Naive thymus-derived CD8-positive, alpha-beta T cell (primary cell): ENCODE measurements at places on chromosomes 13 and 19. TPM values are rescaled to one million over a fixed set of nuclear protein-coding genes. Genes with fewer than 3 reads are reported as not detected.

- no peak for DNase-seq
Measured at GRCh38 chr19:12346896-12347295, 13.5 kb upstream of the ZNF563 start.

- no peak for DNase-seq
Measured at GRCh38 chr19:3249408-3249807, 24.9 kb downstream of the CELF5 start.

DNA sequence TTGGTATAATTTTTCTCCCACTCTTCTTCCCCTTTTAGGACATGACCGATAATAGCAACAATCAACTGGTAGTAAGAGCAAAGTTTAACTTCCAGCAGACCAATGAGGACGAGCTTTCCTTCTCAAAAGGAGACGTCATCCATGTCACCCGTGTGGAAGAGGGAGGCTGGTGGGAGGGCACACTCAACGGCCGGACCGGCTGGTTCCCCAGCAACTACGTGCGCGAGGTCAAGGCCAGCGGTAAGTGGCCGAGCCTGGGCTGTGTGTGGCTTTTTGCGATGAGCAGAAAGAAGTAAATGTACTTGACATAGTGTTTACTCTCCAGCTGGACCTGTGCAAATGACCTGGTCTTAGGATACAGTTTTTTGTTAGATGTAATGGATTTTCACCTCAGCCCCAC lies 102.5 kb downstream of the ARHGEF7 start:
- no peak for DNase-seq

DNA sequence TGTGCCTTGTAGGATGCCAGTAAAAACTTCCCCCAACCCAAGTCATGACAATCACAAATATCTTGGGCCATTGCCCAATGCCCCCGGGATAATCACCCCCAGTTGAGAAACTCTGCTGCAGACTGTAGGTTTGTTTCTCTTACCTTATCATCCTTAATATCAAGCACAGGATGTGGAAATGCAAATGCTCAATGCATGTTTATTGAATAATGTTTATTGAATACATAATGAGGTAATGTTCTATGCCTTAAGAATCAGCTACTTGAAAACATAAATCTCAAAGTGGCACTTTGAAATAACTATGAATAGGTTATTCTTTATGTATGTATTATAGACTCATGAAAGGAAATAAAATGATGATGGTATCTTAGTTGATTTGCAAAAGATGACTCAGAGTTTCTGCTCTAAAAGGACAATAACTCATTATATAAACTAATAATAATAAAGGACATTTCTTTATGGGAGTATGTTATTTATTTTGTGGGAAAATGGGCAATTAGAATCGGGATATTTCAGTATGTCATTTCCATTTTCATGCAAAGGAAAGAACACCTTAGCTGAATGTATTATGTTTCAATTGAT lies 414.2 kb downstream of the EFNB2 start:
- no peak for DNase-seq

- DNase-seq: peak; percentile 95
Measured at GRCh38 chr19:58554494-58555368, at the start of gene CHMP2A. Gene CHMP2A (minus strand): TSS chr19:58555105. CDS start chr19:58554212, 893 bp downstream.

GRCh38 chr13:113851826-113852535 lies 11.9 kb downstream of the GAS6 start:
- no peak for DNase-seq

GRCh38 chr19:41364524-41365391 lies 809 bp upstream of the B9D2 start:
- DNase-seq: no peak

DNA sequence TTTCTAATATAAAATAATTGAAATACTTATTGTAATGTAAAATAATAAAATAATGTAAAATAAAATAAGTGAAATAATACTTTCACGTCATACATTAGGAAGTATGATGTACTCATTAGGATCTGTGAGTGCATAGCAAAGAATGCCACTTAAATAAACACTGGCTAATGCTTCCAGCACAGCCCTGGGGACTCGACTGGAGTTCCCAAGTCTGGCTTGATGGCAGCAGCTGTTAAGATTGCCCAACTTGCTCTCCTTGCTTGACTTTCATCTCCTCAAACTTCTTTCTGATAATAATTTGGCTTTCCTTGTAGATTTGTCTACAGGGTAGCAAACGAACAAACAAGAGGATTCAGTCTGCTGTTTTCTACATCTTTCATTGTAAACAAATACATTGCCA lies 191.9 kb downstream of the COG6 start:
- DNase-seq: no peak

DNA sequence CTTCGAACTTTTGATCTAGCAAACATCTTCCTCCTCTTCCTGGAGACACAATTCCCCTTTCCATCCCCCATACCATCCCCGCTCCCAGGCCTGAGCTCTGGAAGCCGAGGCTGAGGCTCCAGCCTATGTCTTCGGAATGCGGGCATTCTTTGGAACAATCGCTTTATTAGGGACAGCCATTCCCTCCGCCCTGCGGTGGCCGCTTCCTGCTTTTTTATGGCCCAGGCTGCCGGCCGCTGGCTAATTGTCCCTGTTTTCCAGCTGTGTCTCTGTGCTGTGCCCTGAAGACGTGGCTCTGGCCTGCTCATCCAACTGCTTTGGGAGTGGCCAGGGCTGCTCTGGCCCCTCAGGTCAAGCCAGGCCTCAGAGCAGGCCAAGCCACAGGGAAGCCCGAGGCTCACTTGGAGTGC lies 2.1 kb upstream of the CDX2 start:
- DNase-seq: no peak

DNA sequence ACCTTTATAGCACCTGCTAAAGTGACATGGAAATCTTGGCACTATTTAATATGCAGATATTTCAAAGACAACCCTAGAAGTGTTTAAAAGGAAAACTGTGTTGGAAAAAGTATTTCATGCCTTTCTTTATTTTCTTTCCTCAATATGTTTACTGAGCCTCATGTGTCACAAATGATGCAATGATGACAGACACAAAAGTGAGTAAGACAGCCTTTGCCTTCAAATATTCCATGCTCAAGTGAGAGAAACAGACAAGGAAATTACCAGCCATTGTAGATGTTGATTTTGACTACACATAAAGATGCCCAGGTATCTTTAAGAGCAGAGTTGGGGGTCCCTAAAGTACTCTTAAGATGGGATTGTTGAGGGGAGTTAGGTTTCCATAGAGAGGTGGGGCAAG lies 48.0 kb upstream of the TPP2 start:
- DNase-seq: no peak

GRCh38 chr19:42175952-42176648 lies 41.4 kb downstream of the DEDD2 start:
- no peak for DNase-seq

GRCh38 chr13:46641274-46642081 lies 88.5 kb downstream of the LRCH1 start:
- DNase-seq: no peak

DNA sequence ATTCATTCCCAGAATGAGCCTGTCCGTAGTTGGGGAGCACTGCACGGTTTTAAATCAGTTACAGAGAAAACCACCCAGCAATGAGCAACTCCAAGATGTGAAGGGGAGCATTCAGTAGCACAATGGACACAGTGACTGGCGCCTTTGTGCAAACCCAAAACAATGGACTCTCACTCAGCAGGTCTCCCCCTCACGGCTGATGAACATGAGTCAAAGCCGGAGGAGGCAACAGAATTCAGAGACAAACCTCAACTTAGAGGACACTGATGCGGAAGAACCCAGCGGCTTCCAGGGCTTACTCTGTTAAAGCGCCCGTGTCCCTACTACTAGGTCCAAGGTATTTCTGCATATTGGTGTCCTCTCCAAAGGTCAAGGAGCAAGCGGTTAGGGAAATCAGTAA lies 17.7 kb downstream of the PLEKHF1 start:
- no peak for DNase-seq

DNA sequence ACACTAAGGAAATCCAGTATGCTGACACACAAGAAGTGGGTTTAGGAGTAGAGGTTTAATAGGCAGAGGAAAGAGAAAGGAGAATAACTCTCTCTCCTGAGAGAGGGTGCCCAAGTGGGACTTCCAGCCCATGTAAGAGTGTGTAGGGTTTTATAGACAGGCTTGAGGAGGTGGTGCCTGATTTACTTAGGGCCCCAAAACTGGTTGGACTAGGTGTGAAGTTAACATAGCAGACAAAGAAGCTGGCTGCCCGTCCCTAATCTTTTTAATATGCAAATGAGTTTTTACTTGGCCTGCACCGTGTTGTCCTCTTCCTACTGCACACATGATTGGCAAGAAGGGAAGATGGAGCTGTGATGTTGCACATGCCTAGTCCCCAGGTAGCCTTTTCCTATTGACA lies 752.5 kb upstream of the SLITRK5 start:
- no peak for DNase-seq

DNA sequence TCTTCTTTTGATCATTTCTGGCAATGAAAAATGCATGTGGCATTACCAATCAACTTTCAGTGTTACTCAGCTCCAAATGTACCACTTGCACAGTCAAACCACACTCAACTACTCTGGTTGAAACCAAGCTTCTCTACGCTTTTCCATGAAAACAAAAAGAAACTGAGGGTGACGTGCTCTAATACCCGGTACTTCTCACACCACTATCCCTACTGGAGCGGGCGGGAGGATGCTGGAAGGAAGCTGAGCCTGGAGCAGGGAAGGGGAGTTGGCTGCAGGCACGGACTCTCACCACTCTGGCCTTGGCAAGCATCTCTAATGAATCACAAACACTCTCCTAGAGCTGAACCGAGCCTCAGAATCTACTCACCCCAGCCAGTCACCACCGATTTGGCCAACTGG lies 48.2 kb downstream of the STK24 start:
- no peak for DNase-seq

- DNase-seq: peak; percentile 68
Measured at GRCh38 chr19:13784731-13785452, 10.4 kb upstream of the ZSWIM4 start.

- DNase-seq: no peak
Measured at GRCh38 chr13:101382701-101383100, 33.6 kb downstream of the NALCN start.

GRCh38 chr13:79725841-79726240 lies 244.9 kb downstream of the NDFIP2 start:
- no peak for DNase-seq

GRCh38 chr19:3632739-3633558 lies 6.4 kb upstream of the CACTIN start:
- no peak for DNase-seq

GRCh38 chr19:45091031-45091923 lies 1.7 kb upstream of the PPP1R37 start:
- peak; percentile 95 for DNase-seq

- no peak for DNase-seq
Measured at GRCh38 chr13:35213911-35214310, 262.6 kb downstream of the MAB21L1 start.

DNA sequence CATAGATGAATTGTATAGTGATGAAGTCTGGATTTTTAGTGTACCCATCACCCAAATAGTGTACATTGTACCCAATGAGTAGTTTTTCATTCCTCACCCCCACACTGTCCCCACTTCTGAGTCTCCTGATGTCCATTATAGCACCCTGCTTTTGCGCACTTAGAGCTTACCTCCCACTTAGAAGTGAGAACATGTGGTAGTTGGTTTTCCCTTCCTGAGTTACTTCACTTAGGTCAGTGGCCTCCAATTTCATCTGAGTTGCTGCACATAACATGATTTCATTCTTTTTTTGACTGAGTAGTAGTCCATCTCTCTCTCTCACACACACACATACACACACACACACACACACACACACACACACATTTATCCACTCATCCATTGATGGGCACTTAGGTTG lies 43.2 kb upstream of the ALOX5AP start:
- DNase-seq: no peak

GRCh38 chr13:42396901-42397655 lies 125.1 kb downstream of the AKAP11 start:
- no peak for DNase-seq

DNA sequence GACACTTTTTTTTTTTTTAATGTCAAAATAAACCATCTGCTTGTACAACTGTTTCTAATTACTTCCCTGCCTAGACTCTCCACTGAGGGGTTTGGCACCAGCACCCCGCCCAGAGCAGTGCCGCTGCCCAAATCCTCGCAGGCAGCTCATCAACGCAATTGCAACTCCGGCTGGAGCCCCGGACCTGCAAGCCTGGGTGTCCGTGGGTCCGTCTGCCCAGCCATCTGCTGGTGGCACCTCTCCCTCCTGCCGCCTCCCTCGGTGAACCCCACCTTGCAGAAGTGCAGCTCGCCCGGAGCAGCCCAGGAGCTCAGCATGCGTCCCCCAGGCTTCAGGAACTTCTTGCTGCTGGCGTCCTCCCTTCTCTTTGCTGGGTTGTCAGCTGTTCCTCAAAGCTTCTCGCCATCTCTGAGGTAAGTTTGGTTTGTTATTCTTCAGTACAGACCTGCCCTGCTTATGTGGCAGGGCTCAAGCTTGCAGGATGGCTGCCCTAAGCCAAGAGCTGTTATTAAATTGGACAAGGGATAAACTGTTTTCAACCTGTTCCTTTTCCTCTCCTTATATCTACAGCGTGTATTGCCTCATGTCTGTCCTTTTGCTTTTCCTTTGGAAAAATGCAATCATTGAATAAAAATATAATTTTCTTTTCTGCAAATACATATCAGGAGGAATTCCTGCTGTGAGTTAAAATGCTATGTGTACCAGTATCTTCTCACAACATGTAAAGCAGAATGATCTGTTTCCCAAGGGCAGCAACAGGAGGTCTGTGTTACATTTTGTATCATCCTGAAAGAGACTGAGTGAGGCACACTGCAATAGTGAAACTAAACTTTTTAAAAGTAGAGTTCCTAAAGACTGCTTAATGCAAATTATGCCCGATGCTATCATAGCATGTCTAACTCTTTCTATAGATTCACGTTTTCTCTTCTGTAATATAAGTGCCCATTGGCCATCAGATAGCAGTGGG lies at the start of gene ITGBL1:
ITGBL1 (plus strand) TSS at position 157 of the 967 bp plus-strand sequence; CDS start at position 316, 159 bp downstream.
- DNase-seq: no peak

- no peak for DNase-seq
Measured at GRCh38 chr13:21079221-21079620, 17.8 kb upstream of the LATS2 start.

DNA sequence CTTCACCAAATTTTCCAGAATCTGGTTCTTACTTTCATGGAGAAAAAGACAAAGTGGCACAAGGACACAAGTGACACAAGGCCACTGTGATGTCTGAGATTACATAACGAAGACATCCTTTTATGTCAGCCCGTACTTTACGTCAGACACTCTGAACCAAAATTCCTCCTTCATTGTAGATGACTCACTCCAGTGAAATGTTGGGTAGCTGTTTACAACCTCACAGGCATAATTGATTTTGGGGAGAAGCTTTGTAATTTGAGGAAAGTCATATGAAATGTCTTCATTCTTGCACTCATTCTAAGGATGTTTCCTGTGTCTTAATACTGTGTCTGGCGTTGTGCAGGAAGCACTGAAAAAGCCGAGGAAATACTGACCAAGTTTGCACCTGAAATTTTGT lies 20.0 kb upstream of the LGALS14 start:
- no peak for DNase-seq

TOMM40 gene
- total RNA-seq: 41.4 TPM

SELENOV gene
- not detected for total RNA-seq

MBD3L2 gene
- not detected for total RNA-seq

KLC3 gene
- total RNA-seq: not detected

LRRC25 gene
- total RNA-seq: 0.39 TPM

SUCLA2 gene
- 28.6 TPM for total RNA-seq

MYO16 gene
- not detected for total RNA-seq

GGN gene
- total RNA-seq: not detected

CXCL17 gene
- not detected for total RNA-seq
